ENCODE measurements at places on chromosomes 4 and X.

- DNase-seq: no peak
Measured at GRCh38 chr4:39170301-39170700, 12.0 kb upstream of the WDR19 start.

DNA sequence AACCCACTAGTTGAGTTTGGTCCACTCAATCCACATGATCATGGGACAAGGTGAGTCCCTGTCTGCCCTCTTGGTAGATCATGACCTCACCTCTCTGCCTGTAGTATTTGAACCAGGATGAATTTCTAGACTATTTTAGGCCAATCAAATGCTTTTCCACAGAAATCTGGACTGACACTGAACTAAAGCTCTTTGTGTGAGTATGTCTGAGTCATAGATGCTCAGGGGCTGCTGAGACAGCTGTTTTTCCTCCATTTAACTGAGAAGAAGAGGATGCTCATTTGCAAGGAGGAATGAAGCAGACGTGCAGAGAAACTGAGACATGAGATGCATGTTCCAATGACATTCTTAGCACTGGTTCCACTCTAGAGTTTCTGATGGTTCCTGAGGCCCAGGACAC is 77.3 kb upstream of the TMEM47 start:
- DNase-seq: no peak

GRCh38 chr4:88446124-88446523 is 10.8 kb upstream of the HERC5 start:
- DNase-seq: no peak

- DNase-seq: no peak
Measured at GRCh38 chr4:6999172-7000086, 43.7 kb upstream of the TADA2B start.

DNA sequence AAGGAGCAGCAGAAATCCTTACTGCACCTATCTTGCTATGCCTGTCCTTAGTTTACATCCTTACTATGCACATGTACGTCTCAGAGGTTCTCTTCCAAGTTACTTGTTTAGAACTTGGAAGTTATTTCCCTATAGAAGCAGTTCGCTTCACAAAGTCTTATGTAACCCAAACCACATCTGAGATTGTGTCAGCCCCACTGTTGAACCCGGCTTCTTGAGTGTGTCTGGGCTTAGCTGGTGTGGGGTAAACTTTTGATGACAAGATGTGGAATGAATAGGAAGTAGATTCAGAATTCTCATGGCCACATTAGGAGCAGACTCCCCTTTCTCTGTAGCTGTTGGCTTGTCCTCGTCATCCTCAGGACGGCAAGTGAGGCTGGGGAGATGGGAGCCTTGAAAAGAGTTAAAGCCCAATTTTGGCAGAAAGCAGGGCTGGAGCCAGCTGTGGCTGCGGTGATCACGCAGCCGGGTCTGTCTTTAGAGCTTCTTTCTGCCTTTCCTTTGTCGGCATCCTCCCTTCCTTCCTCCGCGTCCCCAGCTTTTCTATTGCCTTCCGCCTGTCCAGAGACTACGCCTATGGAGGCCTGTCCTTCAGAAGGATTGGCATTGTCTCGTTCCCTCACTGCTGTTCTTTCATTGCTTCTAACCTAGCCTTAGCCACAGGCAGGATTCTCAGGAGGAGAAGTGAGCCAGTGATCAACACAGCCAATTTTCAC is 23.0 kb upstream of the LIMCH1 start:
- DNase-seq: no peak
